Epithelial cell of prostate (primary cell): ENCODE measurements at places on chromosomes 6 and 20.

DNA sequence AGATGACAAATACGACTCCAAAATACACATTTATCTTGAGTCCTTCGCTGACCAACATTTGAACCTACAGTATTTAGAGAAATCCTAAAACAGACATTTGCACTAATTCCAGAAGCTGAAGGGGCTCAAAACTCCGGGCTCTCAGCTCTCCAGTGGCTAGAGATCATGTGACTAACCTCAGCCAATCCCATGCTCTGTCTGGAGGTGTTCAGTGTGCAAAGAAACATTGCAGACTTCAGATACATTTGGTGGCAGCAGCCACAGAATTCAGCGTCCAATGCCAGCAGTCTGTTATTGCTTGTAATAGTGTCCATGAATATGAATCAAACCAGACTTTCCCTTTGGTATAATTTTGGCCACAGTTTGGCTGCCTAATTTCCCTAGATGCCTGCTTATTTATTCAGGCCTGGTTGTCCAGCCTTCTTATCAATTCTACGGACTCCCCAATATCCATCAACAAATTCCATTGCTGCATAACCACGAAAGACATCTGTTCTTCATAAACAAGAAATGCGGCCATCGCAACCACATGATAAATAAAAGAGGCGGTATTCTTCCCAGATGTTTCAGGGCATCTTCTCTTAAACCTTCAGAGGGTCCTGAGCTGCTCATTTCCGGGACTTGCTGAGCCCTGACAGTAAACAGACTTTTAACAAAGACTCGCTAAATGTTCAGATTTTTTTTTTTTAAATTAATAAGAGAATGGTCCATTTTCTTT, 14.5 kb upstream of the CYP24A1 start:
- no peak for DNase-seq

- no peak for DNase-seq
These were observed 1321.1 kb upstream of the GJE1 start for GRCh38 chr6:140811642-140812041.

GRCh38 chr6:73537677-73538076, 16.8 kb upstream of the EEF1A1 start:
- no peak for DNase-seq

DNA sequence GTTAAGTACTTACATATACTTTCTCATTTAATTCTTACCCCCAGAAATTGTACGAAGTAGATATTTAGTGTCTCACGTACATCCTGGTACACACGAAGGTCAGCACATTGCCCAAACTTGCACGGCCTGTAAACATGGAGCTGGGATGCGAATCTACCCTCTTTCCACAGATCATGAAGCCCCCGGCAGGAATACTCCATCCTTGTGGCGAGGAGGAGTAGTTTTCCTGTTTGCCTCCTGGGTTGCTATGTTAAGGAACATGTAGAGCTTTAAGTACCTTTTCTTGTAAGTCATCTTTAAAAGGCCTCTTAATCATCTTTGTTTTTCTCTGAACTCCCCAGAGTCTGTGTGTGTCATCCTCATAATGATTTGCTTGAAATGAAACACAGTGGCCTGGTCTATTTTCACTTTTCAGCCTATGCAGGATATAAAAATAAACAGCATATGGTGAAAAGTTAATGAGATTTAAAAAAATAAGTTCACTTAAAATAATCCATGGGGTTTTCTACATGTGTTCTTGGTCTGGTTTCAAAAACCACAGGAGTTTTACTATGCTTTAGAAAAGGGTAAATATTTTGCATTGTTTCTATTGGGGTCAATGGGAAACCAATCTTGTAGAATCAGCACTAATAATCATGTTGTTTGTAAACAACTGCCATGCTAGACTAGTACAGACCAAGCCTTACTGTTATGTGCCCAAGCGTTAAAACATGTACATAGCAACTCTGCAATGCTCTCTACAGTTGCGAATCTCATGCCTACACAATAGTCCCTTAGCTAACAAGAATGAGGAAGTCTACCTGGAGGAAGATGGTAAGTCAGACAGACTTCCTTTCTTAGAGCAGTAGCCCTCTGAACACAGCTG, 9.3 kb upstream of the ARID1B start:
- no peak for DNase-seq

- DNase-seq = no peak
These were observed 321.3 kb downstream of the TFAP2B start for GRCh38 chr6:51139950-51140385.

DNA sequence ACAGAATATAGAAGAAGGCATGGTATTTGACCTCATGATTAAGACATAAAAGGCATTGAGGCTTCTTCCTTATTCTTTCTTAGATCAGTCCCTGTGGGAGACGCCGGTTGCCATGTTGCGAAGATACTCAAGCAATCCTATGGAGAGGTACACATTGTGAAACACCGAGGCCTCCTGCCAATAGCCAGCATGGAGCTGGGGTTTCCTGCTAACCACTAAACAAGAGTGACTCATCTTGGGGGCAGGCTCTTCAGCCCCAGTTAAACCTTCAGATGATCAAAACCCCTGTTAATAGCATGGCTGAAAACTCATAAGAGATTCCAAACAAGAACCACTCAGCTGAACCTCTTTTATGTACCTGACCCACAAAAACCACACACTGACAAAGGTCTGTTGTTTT, 478.8 kb downstream of the CD83 start:
- peak; percentile 27 for DNase-seq
